ENCODE measurements at places on chromosomes 7 and 10. TPM values are rescaled to one million over a fixed set of nuclear protein-coding genes. Genes with fewer than 3 reads are reported as not detected.

DNA sequence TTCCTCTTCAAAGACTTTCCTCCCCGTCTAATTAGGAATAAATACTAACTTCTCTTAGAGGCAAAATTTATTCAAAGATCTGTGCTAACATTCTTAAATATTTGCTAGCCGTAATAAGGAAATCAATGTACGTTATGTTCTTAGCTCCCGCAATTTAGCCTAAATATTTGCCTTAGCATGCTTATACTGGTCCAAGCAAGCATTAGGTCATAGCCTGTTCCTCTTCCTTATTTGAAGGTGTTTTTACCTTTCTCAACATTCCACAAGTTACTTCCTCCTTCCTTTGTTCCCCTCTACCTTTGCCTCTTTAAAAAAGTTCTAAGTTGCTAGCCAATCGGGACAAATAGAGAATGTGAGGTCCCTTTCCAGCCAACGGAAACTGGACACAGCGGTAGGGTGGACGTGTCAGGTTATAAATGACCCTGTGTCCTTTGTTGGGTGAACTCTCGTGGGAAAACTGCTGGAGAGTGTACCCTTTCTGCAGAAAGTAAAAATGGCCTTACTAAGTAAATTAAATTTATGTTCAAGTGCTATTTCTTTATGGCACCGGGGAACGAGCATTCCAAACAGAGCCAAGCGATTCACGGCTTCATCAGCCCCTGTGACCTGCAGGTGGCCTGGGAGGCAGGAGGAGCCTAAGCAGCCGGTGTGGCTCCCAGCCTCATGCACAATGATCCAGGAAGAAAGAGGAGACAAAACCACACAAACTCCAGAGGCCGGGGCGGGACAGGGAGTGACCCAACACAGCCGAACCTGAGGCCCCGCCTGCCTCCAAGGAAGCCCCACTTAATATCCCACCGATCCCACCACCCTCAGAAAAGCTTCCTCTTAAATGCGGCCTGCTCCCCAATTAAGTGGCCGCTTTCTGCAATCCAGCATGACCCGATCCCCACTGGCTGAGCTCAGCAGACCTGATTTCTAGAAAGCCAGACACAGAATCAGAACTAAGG, 67.0 kb downstream of the ZRANB1 start:
- peaks cover 3% of the 10 kb centered on the region for H3K27me3 ChIP-seq
- H3K4me1 ChIP-seq = no peaks in the 10 kb centered on the region
- DNase-seq = no peak
- H3K27ac ChIP-seq = no peak overlapping the region
- H3K36me3 ChIP-seq = no peaks in the 10 kb centered on the region

- DNase-seq = no peak
- H3K27ac ChIP-seq = no peak overlapping the region
- H3K36me3 ChIP-seq = no peaks in the 10 kb centered on the region
- H3K27me3 ChIP-seq = no peaks in the 10 kb centered on the region
- no peaks in the 10 kb centered on the region for H3K4me1 ChIP-seq
Observed at GRCh38 chr7:68267486-68267885, 1270.9 kb downstream of the TYW1 start.

DNA sequence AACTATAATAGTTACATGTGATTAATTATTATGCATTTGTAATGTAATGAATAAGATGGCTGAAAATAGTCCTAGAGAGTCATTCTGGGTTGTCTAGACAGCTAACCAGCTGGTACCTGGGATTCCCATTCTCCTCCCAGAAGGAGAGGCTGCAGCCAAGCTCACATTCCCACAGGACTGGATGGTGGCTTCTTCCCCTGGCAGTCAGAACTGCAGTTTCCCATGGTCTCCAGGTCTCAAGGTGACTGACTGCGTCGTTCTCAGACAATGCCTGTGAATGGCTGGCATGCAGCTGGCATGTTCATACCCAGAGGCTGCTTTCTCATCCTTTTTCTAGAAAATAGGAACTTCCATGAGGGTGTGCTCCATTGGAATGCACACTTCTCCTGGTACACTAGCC, 21.3 kb downstream of the TAS2R16 start:
- H3K27me3 ChIP-seq = no peaks in the 10 kb centered on the region
- no peak overlapping the region for H3K27ac ChIP-seq
- no peak overlapping the region for H3K4me3 ChIP-seq
- no peaks in the 10 kb centered on the region for H3K4me1 ChIP-seq

- no peak overlapping the region for H3K4me3 ChIP-seq
- no peaks in the 10 kb centered on the region for H3K36me3 ChIP-seq
- H3K27ac ChIP-seq = no peak overlapping the region
- no peaks in the 10 kb centered on the region for H3K27me3 ChIP-seq
Observed at GRCh38 chr10:19024611-19025010, 24.0 kb upstream of the MALRD1 start.

DNA sequence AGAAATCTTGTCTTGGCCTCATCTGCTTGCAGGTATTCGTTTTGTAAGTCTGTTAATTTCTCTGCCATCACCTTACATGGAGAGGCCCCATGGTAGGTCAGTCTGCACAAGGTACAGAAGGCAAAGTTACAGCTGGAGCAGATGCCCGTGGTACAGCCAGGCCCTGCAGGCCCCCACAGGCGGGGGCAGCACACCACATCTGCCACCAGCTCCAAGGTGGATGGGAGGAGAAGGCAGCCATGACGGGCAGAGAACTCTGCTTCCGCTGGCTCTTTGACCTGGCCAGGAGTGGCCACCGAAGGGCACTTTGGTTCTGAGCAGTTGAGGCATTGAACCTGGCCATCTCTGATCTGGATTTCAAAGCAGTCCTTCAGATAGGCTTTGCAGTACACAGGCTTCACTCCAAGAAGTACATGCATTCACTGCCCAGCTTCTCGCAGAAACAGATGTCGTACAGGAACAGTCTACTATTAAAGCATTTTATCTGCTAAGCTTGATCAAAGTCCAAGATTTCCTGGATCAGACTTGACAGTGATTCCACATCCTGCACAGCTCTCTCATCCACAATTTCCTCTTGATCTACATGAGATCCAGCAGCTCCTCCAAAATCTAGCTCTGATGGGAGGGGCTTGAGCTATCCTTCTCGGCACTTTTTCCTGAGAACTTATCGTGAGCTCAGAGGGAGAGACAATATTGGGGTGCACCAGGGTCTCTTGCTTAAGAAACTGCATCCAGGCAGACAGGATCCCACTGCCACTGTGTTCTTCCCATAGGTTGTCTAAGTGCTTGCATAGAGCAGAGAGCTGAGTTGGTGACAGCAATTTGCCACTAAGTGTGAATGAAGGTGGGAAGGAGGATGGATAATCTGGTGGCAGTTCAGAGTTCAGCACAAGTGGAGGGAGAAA, 120.7 kb downstream of the TRRAP start:
- H3K27ac ChIP-seq = peak overlapping the region; percentile 23
- H3K36me3 ChIP-seq = peaks cover 51% of the 10 kb centered on the region
- no peak overlapping the region for H3K4me3 ChIP-seq
- no peak for DNase-seq
- H3K4me1 ChIP-seq = peaks cover 41% of the 10 kb centered on the region

DNA sequence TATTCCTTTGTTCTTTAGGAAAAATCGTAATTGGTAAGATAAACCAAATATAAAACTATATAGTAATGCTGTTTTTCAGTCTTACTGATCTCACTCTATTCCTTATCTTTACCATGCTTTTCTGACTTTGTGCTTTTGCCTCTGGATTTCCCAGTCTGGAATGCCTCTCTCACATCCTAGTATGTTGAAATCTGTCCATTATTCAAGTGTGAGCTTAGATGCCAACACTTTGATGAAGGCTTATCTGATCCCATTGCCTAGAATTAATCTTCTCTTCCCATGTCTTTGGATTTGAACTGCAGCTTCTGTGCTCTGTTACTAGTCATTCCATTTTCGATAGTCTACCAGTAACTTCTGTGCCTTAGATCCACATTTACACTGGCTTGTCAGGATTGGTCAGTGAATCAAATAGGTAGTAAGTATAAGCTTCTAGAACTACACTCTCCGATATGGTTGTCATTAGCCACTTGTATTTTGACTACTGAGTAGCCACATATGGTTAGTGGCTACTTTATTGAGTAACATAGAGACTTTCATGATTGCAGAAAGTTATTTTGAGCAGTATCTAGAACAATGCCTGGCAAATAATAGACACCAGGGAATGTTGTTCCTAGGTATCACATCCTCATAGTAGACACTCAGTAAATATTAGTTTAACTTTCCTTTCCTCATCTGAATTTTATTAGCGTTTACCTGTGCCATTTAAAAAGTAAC, 92.9 kb downstream of the BMPR1A start:
- no peak overlapping the region for H3K4me3 ChIP-seq
- no peaks in the 10 kb centered on the region for H3K27me3 ChIP-seq
- no peaks in the 10 kb centered on the region for H3K4me1 ChIP-seq
- DNase-seq = no peak

GRCh38 chr10:95567903-95568630, 6.9 kb upstream of the SORBS1 start:
- no peaks in the 10 kb centered on the region for H3K36me3 ChIP-seq
- DNase-seq = no peak
- peaks cover 4% of the 10 kb centered on the region for H3K27me3 ChIP-seq
- no peak overlapping the region for H3K27ac ChIP-seq
- H3K4me1 ChIP-seq = no peaks in the 10 kb centered on the region

DNA sequence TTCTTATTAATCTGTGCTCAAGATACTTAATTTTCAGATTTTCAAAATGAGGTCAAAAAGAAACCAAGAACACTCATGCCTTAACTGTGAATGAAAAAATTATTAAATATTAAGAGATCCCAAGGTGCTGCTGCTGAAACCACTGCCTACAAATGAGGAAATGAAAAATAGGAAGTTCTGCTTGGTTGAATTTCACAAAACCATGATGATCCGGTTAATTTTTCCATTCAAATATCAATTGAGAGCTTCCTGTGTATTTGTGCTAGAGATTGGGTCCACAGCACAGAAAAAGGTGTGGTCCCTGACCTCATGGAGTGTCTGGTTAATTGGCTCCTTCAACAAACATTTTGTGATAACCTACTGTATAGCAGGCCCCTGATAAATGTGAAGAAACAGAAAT, 132.7 kb upstream of the YAE1 start:
- H3K27ac ChIP-seq = no peak overlapping the region
- no peak for DNase-seq
- H3K4me3 ChIP-seq = no peak overlapping the region
- H3K4me1 ChIP-seq = no peaks in the 10 kb centered on the region

DNA sequence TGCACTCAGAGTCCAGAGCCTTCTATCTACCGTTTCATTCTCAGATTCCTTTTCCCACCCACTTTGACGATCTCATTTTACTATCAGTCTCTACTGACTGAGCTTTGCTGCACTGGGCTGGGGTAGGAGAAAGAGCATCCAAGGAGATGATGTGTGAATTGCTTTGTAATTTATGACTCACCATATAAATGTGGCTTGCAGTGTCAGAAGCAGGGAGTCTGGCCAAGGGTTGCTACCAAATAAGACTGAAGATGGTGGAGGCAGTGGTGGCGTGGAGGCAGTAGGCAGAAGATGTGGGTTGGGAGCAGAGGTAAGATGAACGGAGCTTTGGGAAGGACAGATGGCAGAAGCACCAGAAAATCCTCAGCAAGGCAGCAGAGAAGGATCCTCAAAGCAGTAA, 73.3 kb upstream of the AGK start:
- H3K27ac ChIP-seq = no peak overlapping the region
- no peak for DNase-seq
- no peak overlapping the region for H3K4me3 ChIP-seq
- H3K4me1 ChIP-seq = no peaks in the 10 kb centered on the region
- no peaks in the 10 kb centered on the region for H3K36me3 ChIP-seq

- no peak overlapping the region for H3K27ac ChIP-seq
- no peak for DNase-seq
- H3K4me1 ChIP-seq = no peaks in the 10 kb centered on the region
Observed at GRCh38 chr10:117382861-117383260, 7.6 kb upstream of the PDZD8 start.

- no peaks in the 10 kb centered on the region for H3K36me3 ChIP-seq
- H3K4me1 ChIP-seq = no peaks in the 10 kb centered on the region
- no peak overlapping the region for H3K4me3 ChIP-seq
Observed at GRCh38 chr7:34080513-34080912, 175.2 kb downstream of the BMPER start.

GRCh38 chr7:44847509-44847919, 373 bp downstream of the H2AZ2 start:
- H3K27ac ChIP-seq = peak overlapping the region; percentile 100
- H3K36me3 ChIP-seq = peaks cover 21% of the 10 kb centered on the region
- DNase-seq = peak; percentile 88
- H3K4me3 ChIP-seq = peak overlapping the region; percentile 92
- H3K4me1 ChIP-seq = peaks cover 36% of the 10 kb centered on the region

GRCh38 chr10:93300288-93300917, 181.7 kb downstream of the MYOF start:
- no peaks in the 10 kb centered on the region for H3K36me3 ChIP-seq
- no peaks in the 10 kb centered on the region for H3K4me1 ChIP-seq
- DNase-seq = no peak
- no peak overlapping the region for H3K27ac ChIP-seq
- H3K27me3 ChIP-seq = peaks cover 3% of the 10 kb centered on the region

DNA sequence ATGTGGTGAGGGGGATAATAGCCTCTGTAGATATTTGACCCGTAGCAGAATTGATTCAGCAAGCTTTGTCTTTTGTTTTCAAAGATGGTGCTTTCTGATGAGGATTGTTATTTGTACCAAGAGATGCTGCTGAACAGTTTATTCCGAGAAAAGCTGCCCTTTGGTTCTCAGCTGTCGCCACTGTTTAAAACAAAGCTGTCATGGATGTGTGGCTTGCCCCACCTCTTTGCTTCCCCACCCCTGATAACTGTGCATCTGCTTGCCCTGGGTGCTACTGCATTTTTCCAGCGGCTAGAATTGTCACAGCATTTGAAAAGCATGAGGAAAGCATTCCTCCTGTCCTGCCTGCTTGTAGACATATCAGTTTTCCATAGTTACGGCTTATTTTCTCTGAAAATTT, 226.9 kb upstream of the CSTF2T start:
- H3K4me1 ChIP-seq = no peaks in the 10 kb centered on the region
- H3K36me3 ChIP-seq = no peaks in the 10 kb centered on the region
- no peak overlapping the region for H3K4me3 ChIP-seq
- no peak overlapping the region for H3K27ac ChIP-seq
- H3K27me3 ChIP-seq = no peaks in the 10 kb centered on the region

- H3K36me3 ChIP-seq = no peaks in the 10 kb centered on the region
- no peak overlapping the region for H3K27ac ChIP-seq
- H3K4me1 ChIP-seq = no peaks in the 10 kb centered on the region
- H3K27me3 ChIP-seq = peaks cover 1% of the 10 kb centered on the region
- no peak overlapping the region for H3K4me3 ChIP-seq
Observed at GRCh38 chr7:132122901-132123300, 453.4 kb downstream of the PLXNA4 start.

The TMEM270 gene
- total RNA-seq = not detected

The LRRC18 gene
- not detected for total RNA-seq

The MACROH2A2 gene
- total RNA-seq = 3.9 TPM

Data from activated CD8-positive, alpha-beta T cell treated with anti-CD3 and anti-CD28 coated beads for 36 hours (primary cell).